ENCODE measurements at places on chromosomes 4 and X. TPM values are rescaled to one million over a fixed set of nuclear protein-coding genes. Genes with fewer than 3 reads are reported as not detected.

DNA sequence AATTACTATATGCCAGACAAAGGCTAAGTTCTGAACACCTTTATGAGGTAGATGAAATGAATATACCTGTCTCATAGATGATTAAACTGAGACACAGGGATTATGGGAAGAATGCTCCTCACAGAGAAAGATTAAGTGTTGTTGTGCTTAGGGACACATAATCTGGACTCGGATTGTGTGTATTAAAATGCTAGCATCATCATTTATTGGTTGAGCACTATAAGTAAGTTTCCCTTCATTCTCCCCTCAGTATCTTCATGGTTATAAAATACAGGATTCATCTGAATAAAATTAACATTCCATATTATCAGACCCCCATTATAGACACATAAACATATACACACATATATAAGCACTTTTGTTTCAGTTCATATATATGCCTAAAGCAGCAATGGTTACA, 463.5 kb downstream of the PPP4R3C start:
- no peak for DNase-seq

- no peak for DNase-seq
These were observed 178.1 kb upstream of the VEGFC start for GRCh38 chr4:176970853-176971252.

GRCh38 chrX:155334486-155335336, at the start of gene CLIC2:
Gene CLIC2 (minus strand): TSS chrX:155334614. CDS start chrX:155334427, 187 bp downstream.
- DNase-seq: no peak

GRCh38 chr4:85669204-85669603, 194.3 kb downstream of the ARHGAP24 start:
- no peak for DNase-seq

GRCh38 chrX:38382663-38383062, 30.3 kb downstream of the OTC start:
- DNase-seq: no peak

GRCh38 chr4:185567381-185568376, 32.4 kb upstream of the PDLIM3 start:
- no peak for DNase-seq

- DNase-seq: no peak
These were observed 65.9 kb downstream of the EFNB1 start for GRCh38 chrX:68894513-68895340.

- DNase-seq: no peak
These were observed 89.0 kb downstream of the PHEX start for GRCh38 chrX:22121161-22121560.

GRCh38 chrX:12610079-12610478, 181.1 kb upstream of the PRPS2 start:
- DNase-seq: no peak

GRCh38 chr4:137819964-137820383, 287.7 kb upstream of the PCDH18 start:
- DNase-seq: peak; percentile 20

GRCh38 chr4:94127707-94128328, 79.8 kb upstream of the SMARCAD1 start:
- no peak for DNase-seq

GRCh38 chr4:147453561-147454141, 27.2 kb upstream of the EDNRA start:
- no peak for DNase-seq

DNA sequence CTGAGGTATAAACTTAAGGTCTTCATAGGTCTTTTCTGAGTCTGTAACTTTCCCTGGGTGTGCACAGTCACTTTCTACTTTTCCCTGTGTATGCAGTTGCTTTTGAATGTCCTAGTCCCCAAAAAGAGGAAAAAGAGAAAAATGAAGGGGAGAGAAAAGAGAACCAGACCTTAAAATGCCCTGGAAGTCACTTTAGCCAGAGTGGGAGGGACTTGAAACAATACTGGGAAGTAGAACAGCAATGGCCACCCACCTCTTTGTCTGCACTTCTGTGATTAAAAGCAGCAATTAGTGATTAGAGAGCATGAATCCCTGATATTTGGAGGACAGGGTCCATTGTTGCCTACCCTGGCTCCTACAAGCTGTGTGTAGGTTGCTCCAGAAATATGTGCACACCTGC, 36.1 kb downstream of the ZCCHC13 start:
- no peak for DNase-seq

DNA sequence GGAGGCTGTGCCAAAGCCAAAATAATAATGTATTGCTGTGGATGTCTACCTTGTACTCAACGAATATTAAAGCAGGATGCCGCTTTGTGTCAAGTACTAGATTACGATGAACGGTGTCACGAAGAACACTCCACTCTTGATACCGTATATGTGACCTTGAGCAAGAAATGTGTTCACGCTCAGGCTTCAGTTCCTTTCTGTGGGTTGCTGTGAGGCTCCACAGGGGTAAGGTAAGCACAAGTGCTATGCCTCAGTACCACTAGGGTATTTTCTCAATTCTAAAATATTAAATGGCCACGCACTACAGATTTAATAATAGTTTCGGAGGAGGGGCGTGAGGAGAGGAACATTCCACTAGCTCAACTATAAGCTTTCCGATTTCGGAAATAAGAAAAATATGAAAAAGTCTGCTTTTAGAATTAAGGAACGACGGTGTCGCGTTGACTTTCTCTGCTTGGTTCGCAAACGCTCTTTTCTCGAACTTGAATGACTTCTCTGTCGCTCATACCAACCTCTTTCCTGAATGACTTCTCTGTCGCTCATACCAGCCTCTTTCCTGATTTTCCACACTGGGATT, 607 bp upstream of the SCOC start:
- DNase-seq: no peak

Gene GRID2
- 26.8 TPM for total RNA-seq

Gene WDR45
- 21.4 TPM for total RNA-seq

Gene FAM47E
- total RNA-seq: 1.4 TPM

Gene SERTM2
- total RNA-seq: 0.18 TPM

Gene LPAR4
- 7.8 TPM for total RNA-seq

Gene AKAP4
- total RNA-seq: not detected

All from WTC11 (cell line).